ENCODE measurements at places on chromosomes 6 and 20.
A peak's percentile ranks its signal among the peaks of the same experiment; 100 is the strongest.

DNA sequence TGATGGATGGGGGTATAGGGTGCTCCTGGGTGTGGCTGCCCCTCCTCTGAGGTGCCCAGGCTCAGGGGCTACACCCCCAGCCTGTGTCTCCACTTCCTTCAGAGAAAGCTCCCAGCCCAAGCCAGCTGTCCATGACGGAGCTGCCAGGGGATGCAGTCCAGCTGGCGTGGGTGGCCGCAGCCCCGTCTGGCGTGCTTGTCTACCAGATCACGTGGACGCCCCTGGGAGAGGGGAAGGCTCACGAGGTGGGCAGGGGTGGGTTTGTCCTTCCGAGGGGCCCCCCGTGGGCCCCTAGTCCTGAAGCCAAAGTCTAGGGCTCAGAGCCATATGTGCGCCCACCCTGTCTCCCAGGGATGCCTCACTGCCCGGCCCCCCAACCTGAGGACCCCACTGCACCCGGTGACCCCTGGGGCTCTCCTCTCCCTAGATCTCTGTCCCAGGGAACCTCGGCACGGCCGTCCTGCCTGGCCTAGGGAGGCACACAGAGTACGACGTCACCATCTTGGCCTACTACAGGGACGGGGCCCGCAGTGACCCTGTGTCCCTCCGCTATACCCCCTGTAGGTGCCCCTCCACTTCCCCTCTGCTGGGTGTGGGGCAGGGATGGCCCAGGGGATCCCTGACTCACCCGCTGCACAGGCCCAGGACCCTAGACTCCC lies 19.8 kb downstream of the COL20A1 start:
- no peak for DNase-seq

GRCh38 chr6:11814106-11814505 lies 35.5 kb upstream of the ADTRP start:
- DNase-seq, result no peak

DNA sequence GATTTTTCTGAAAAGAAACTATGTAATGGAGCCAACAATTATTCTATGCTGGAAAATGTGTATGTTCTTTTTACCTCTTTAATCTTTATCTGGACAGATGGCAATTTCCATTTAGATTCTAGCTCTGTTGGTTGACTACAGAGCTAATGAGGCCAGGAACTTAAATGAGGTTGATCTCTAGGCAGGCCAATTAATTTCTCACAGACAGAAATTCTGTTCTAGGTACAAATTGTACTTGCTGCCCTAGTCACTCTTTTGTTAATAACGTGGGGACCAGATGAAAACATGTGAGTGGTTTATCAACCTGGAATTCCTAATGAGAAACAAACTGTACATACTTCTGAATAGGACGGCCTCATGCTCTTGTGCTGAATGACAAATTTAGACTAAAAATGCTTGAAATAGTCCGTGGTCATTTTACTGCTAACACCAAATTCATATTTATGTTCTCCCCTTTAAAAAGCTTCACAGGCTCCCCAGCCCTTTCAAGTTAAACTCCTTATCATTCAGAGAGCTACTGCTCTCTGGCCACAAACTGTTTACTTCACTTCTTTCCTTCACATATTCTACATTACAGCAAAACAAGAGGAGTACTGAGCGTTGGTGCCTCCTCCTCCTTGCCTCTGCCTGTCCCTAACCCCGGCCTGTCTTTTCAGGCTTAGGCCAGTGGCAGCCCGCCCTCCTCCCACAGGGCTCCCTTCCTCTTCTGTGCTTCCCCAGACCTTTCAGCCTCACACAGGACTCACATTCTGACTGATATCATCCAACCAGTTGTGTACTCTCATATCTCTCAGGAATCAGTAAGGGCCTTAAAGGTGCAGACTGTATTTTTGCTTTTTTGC lies 41.4 kb downstream of the DTNBP1 start:
- peak; percentile 29 for DNase-seq

DNA sequence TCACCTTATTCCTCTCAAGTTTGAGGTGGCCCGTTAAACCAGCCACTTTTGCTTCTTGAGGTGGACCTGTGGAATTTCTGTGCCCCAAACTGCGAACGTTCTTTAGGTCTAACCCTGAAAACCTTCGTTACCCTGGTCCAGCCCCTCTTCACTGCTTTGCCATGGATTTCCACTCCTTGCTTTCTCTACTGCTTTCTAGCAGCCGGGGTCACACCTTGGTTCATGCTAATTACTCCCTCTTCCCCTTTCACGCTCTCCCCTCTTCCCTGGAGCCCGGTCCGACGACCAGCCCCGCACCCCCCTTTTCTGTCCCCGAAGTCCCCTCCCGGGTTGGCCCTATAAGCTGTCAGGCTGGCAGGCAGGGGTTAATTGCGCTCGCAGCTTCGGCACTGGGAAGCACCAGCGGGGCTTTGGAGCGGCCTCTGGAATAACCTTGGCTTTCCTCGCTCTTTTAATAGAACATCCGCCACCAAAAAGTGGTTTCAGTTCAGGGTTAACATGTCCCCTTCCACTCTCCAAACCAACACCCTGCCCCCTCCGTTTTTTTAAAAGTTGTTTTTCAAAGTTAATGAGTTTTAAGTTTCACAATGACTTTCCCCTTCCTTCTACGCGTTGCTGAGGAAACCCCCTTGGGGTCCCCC lies 1.4 kb upstream of the HIVEP1 start:
- DNase-seq, result no peak

DNA sequence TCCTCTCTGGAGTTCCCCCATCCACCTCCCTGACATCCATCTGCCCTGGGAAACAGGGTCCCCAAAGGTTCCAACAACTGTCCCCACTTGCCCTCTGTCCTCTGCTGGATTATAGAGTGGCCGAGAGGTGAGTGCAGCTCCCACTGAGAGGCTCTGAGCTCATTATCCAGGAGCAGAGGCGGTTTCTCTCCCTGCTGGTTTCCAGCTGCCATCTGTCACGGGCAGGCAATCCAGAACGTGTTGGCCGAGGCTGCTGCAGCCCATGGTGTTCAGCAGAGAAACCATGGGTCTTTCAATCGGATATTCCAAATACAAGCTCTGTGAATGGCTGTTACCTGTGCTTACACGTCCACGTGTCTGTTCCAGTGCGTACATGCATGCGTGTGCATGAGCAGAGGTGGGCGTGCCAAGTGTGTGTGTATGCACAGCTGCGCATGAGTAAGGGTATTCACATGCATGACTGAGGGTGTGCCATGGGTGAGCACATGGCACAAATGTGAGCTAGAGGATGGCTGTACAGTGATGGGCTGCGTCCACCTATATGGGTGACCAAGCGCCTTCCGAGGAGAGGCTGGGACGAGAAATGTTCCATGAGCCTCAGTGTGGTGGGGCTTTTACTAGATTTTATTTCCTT lies 183.7 kb upstream of the PMEPA1 start:
- DNase-seq, result no peak

GRCh38 chr6:30781743-30782424 lies 37.5 kb upstream of the IER3 start:
- DNase-seq, result peak; percentile 99

- no peak for DNase-seq
Observed at GRCh38 chr6:43695215-43695966, 7.8 kb upstream of the MRPS18A start.

DNA sequence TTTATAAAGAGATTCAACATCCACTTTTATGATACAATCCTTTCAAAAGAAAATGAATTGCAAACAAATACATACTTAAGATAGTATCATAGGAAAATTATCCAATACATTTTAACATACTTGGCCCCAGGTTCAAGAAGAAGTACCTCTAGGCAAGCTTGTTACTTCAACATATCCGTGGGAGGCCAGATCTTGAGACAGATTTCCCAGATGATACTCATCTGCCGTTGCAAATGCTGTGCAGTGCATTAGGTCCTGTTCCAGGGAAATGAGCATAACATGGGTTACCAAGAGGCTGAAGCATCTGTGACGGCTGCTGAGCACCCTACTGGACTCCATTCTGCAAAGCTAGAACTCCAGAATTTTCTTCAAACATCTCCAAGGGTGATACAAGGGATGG lies 15.6 kb downstream of the RMND1 start:
- DNase-seq, result no peak

- DNase-seq, result no peak
Observed at GRCh38 chr6:7155871-7156579, 48.3 kb downstream of the RREB1 start.

All from AG10803 (cell line).